NCI-H1417 (cell line): ENCODE measurements at places on chromosomes 5 and 9.

GRCh38 chr9:113502427-113503034 is 39.0 kb downstream of the RGS3 start:
- no peak for DNase-seq

DNA sequence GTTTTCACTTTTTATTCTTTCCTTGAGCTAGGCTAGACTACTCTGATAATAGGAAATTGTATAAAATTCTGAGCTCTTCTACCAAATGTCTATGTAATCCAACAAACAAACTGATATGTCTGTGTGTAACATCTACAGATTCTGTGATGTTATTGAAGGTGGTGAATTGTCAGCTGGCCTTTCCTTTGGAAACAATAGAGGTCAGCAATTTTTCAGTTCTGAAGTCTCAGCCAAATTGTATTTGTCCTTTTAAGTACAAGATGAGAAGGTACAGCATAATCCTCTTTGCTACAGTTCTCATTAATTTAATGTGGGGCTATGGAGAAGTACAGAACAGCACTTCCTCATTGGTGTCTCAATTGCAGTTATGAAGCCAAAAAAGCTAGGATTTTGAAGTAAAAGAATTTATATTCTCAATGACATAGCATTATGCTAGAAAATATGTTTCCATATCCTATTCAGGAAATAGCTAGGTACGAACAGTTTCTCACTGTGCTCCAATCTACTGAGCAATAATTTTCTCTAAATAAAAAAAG is 198.0 kb downstream of the HINT1 start:
- no peak for DNase-seq

DNA sequence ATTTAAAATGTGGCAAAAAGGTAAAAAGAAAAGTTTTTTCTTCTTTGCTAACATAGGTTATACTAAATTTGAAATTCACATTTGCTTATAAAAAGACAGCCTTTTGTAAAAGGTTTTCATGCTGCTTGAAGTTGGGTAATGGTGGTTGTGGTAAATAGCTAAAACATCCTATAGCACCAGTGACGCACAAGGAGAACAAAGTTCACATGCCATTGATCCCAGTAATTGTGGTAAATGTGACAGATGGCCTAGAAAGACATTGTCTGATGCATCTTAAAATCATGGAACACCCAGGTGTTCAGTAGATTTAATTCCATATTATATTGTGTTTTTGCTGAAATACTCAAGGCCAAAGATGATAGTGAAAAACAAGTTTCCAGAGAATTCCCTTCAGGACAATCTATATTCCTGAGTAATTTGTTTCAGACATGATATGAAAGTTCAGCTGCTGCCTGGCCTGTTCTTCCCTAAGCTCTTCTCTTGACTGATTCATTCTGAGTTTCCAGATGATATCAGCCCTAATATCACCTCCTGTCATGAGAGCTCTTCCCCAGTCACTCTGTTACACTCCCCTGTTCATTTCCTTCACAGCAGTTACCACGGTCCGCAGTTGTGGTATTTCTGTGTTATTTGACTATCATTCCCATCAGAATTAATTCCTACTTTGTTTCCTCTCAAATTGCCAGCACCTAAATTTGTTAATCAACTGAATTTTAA is 4.6 kb upstream of the FBXL17 start:
- no peak for DNase-seq

DNA sequence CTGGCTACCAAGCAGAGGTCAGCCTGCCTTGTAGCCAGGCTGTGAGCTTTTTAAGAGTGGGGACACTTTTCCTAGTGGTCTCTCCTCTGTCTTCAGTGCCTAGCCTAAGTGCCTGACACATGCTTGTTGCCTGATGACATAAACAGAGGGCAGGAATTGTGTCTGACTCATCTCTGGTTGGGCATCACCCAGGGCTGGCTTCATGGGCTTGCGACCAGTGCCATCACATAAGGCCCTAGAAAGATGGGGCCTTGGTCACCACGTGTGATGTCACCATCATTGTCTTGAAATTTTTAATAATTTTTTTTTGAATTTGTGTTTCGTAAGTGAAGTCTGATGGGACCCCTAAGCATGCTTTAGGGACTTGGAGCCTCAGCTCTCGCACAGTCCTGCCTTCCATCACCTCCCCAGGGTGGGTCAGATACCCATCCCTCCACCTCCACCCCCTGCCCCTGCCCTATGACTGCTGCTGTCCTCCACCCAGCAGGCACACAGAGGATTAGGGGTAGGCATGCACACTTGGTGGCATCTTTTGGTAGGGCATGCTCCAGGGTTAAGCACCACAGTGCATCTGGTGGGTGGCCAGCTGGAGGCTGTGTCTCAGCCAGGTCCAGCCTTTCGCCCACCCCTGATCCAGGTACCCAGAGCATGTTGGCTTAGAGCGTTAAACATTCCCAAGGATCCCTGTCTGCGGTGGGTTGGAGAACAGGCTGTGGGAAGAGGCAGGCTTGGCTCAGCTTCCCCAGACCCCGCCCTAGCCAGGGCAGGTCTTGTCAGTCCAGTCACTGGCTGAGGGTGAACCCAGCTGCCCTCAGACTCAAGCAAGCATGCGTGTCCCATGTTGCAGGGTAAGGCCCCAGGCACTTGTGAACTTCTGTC is 80.1 kb upstream of the SH3PXD2B start:
- DNase-seq: no peak

DNA sequence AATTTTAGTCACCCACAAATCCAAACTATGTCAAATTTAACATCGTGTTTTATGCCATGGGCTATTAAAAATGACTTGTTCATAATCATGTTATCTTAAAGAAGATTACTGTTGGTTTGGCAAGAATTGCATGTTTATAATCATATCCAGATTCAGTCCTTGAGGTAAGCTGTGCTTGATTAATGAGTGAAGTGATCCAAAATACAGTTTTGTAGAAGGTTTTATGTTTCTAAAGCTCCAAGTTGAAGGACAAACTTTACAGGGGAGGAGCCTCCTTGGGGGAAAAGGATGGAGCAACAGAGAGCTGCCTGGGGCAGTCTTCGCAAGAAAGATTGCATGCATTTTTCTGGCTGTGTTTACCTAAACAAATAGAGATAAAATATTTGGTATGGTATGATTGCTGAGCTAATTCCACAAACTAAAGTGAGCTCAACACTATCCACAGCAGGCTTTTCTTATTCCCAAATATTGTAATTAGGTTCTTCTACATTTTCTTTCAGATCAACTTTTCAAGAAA is 189.5 kb upstream of the TYRP1 start:
- DNase-seq: no peak

DNA sequence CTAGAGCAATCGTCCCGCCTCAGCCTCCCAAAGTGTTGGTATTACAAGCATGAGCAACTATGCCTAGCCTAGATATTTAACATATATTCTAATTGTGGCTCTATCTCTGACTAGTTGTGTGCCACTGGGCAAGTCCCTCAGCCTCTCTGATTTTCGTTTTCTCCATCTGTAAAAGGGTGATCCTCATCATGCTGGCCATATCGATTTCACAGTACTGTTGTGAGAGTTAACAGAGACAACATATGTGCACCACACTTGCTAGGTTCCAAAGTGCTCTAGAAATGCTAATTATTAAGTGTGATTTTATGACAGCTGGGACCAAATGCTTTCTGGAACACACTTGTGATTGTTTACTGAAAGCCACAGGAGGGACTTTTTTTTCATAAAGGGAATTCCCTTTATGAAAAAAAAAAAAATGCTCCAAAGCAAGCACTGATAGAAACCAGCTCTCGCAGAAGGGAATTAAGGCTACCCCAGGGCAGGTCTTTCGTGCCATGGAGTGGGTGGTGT is 78.5 kb upstream of the EPB41L4B start:
- peak; percentile 74 for DNase-seq

DNA sequence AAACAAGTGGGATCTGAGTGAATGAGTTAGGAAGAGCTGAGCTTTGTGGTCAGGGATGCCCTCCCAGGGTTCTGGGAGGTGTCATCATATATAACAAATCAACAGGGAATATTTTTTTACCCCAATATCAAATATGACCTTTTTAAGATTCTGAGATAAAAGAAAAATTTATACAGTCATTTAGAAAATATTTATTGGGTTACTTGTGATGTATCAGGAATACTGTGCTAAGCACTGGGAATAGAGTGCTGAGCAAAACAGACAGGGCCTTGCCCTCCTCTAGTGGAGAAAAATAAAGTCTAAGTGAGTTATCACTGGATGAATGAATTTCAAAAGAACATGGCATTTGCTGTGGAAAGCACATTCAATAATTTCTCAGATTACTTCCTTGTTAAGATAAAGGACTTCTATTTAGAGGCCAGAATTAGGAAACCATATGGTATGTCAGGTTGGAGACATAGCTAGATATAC is 102.9 kb downstream of the BOD1 start:
- DNase-seq: no peak

DNA sequence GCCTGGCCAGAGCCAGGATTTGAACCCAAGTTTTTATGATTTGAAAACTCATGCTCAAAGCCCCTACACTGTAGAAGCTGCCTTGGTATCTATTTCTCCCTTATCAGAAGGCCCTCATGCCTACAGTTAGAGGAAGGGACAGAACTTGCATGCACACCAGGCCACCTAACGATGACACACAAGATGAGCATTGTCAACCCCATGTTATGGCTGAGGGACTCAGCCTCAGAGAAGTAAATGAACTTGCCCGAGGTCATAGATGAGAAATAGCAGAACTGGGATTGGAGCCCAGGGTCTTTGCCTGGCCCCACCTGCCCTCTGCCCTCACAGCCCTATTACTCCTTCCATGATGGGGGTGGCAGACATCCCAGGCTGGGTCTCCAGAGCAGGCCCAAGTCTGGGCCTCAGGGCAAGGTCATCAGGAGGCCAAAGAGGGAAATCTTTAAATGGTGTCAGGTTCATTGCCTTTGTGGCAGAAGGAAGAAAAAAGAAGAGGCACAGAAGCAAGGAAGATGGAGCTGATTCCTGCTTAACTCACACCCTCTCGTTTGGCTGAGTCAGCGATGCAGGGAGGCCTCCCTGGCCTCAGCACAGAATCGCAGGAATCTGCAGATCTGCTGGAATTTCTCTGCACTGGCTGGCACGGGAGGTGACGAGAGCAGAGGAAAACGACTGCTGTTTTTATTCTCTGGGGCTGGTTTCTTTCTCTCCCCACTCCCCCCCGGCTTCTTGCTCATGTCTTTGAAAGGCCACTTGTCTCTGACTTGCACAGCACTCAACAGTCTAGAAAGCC is 20.6 kb upstream of the CRB2 start:
- no peak for DNase-seq

GRCh38 chr9:73269430-73270101 is 117.9 kb downstream of the ANXA1 start:
- DNase-seq: peak; percentile 1

DNA sequence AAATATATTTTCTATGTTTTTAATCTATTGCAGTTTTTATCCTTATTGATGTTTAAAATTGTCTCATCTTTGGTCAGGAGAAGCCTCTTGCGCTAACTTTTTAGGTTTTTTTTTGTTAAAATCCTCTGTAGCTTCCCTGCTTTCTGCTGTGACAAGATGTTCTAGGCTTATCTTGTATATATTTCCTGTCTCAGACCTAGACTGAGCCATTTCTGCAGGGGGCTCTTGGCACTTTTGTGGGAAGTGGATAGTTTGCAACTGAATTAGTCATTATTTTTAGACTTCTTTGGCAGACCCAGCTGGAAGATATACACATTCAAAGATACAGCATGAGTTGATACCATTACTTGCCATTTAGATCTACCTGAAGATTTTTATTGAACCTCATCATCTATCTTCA is 28.8 kb downstream of the TCERG1 start:
- no peak for DNase-seq

GRCh38 chr5:131242728-131243255 is 21.1 kb upstream of the CDC42SE2 start:
- no peak for DNase-seq

DNA sequence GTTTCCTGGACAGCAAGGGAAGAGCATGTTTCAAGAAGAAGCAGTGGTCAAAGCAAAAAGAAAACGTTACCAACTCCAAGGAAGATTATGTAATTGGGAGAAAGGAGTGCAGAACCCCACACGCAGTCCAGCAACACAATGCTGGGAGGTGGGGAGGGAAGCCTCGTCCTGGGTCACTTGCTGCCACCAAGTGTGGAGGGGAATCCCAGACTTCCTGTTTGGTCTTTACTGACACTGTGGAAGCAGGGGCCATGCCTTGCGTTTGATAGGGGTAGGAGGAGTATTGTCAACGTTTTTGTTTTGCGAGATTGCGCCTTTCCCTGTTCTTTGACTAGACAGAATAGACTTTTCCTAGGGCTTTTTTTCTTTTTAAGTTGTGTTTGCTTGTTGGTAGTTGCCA is 421.0 kb downstream of the KDM4C start:
- no peak for DNase-seq

GRCh38 chr5:72634444-72634843 is 127.2 kb upstream of the ZNF366 start:
- peak; percentile 22 for DNase-seq

GRCh38 chr5:156385416-156385815 is 58.5 kb downstream of the SGCD start:
- no peak for DNase-seq

DNA sequence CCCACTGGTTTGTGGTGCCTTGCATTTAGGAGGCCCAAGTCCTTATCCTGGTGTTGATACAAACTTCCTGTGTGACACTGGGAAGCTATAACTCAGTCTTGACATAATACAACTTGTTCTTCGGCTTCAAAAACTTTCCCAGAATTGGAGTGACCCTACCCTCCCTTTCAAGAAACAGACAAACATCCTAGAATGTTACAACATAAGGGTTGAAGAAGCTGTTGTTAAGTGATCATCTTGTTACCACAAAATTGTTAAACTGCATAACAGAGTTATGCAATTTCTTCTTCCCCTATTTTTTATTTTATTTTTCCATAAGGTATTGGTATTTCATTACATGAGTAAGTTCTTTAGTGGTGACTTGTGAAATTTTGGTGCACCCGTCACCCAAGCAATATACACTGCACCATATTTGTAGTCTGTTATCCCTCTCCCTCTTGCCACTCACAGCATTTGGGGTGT is 21.3 kb downstream of the TLR4 start:
- DNase-seq: no peak

- no peak for DNase-seq
Measured at GRCh38 chr9:36946653-36947052, 87.4 kb downstream of the PAX5 start.

DNA sequence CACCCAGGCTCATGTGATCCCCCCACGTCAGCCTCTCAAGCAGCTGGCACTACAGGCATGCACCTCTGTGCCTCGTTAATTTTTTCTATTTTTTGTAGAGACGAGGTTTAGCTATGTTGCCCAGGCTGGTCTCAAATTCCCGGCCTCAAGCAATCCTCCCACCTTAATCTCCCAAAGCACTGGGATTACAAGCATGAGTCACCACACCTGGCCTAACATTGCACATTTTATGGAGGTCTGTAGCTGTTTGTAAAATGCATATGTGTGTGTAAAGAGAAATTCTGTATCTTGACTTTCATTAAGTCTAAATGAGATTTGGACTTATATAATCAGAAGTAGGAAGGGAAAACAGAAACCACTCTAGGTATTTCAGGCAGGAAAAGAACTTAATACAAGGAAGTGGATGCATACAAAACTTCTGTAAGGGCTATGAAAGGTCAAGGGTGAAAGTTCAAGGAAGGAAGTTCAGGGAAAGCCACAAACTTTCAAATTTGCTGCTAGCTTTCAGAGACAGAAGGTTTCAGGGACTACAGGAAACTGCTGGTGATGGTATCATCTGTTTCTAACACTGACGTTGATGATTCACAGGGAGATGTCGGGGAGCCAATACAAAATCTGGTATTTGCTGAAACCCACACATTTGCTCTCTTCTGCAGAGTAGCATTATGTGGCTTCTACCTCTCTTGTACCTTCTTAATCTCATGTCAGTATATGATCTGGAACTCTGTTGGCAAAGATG is 209.4 kb downstream of the PIK3R1 start:
- DNase-seq: no peak
